ENCODE measurements at places on chromosomes 12 and 14. TPM values are rescaled to one million over a fixed set of nuclear protein-coding genes. Genes with fewer than 3 reads are reported as not detected.

- no peak for DNase-seq
Observed at GRCh38 chr12:66387117-66387516, 84.8 kb downstream of the HELB start.

GRCh38 chr12:65787056-65787865 is 37.0 kb upstream of the HMGA2 start:
- DNase-seq: no peak

- DNase-seq: no peak
Observed at GRCh38 chr14:93096691-93097322, 18.9 kb downstream of the ITPK1 start.

Gene HCAR3
- total RNA-seq: not detected

Gene SLCO1B1
- total RNA-seq: not detected

DNA sequence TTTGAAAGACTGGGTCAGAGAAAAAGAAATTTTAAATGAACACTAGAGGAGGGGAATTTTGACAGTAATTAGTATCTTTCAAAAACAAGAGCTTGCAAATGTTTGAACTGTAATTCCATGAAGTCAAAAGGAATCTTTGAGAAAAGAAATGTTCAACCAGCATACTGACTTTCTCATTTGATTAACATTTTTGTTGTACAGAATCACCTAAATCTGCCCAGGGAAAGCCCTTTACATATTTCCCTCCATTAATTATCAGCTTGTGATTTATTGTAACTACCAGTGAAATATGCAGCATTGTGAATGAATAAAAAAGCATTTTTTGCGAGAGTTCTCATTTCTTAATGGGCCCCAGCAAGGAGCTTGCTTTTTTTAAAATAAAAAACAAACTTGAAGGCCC is 61.2 kb upstream of the CCDC91 start:
- DNase-seq: no peak

DNA sequence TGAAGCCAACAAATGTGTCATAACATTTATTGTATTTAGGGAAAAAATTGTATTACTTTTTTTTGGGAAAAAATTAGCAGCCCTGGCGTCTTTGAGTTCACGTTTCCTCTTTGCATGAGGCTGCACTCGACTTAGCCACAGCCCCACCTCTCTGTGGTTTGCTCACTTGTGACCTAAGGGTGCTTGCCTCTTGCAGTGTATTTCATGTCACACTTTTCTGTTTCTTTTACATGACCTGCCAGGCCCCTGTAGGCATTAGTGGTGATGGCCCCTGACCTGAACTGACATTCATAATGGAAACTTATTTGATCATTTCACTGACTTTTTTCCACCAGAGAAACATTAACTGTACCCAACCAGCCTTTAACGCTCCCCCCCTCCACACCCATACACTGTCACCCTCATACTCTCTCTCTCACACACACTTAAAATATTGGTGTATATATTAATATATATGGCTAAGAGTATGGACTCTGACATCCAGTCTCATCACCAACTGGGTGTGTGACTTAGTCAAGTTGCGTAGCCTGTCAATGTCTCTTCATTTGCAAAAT is 122.9 kb downstream of the PRKCH start:
- DNase-seq: no peak

- no peak for DNase-seq
Observed at GRCh38 chr12:107584563-107584962, 101.0 kb upstream of the PWP1 start.

DNA sequence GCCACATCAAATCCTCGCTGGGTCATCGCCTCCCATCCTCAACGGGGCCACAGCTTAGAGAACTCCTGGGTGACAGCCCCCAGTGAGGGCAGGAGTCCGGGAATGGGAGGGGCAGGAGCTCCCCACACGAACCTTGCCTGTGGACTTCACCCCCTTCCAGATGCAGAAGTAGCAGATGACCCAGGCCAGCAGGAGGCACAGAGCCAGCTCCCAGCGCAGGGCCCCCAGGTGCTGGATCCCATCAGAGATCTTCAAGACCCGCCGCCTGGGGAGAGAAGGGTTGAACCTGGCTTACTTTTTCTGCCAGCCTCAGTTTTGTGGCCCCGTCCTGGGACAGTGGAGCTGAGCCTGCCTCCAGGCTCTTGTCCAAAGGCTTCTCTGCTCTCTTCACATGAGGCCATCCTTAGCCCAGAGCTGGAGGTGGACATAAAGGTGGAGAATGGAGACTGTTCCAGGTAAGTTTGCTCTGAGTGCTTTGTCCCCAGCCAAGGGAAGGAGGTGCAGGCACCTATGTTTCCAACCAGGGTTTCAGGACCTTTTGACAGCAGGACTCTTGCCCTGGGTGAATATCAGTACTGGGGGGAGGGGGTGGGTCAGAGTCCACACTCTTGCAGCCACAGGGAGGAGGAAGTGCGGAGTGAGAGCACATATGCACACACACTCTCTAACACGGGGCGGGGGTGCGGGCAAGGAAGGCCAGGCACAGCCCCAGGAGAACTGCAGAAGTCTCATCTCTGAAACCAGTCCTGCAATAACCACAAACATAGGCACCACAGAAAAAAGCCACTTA is 23.3 kb upstream of the SLC6A12 start:
- no peak for DNase-seq

GRCh38 chr12:26690601-26691000 is 142.4 kb downstream of the ITPR2 start:
- no peak for DNase-seq

- DNase-seq: no peak
Observed at GRCh38 chr14:75066691-75067090, 2.8 kb upstream of the ZC2HC1C start.

DNA sequence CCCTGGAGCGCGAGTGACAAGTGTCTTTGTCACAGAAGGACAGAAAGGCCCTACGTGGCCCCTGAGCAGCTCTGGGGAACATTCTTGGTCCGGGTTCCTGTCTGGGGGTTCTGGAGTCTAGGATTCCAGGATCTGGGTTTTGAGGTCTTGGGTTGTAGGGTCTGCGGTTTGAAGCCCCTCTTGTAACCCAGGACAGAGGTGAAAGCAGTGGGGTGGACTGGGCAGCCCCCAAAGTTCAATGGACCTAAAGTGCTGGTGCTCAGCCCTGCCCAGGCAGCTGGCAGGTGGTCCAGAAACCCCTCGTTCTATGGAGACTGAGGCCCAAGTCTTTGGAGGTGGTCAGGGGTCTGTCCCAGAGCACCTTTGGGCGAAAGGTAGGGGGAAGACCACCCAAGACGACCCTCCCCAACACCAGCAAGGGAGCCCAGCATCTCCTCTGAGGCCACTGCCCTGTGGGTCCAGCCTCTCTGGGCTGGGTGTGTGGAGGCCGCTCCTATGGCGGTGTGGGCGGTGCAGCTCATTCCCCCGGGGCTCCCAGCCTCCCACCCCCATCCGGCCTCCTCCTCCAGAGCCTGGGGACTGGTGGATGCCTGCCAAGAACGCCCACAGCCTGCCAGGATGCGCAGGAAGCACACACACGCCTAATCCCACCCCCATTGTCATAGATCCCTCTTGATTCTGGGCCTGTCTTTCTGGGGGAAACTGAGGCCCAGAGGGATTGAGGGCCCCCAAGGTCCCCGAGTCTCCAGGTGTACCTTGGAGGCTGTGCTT is 30.2 kb upstream of the ANKRD9 start:
- peak; percentile 73 for DNase-seq

DNA sequence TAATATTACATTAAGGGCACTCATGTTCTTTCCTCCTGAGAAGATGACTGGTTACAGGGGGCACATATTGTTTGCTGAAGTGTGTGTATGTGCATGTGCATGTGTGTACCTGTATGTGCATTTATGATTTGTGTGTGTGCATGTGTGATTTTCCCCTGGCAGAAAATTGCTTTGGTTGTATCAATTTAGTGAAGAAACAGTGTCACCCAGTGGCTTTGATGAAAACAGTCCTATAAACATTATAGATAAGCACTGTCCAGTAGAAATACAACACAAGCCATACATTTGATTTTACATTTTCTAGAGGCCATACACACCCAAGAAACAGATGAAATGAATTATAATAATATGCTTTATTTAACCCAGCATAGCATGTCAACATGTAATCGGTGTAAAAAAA is 8.6 kb downstream of the PDE3A start:
- DNase-seq: no peak

DNA sequence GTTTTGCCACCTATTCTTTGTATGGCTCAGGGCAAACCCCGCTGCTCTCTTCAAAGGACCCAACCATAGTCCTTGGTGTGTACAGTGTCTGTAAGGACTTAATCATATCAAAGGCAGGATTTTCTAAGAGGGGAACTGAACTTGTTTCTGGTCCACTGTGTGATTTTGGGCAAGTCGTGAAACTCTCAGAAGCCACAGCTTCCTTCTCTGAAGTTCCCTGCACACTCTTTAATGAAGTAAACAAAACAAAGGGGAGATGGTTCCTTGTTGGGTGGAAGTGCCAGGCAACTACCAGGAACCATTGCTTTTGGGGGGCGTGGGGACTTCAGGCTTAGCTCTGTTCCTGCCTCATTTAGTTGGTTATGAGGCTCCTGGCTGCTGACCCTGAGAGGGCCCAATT is 152.4 kb downstream of the VRK1 start:
- DNase-seq: no peak

Gene GLT8D2
- 7.7 TPM for total RNA-seq

DNA sequence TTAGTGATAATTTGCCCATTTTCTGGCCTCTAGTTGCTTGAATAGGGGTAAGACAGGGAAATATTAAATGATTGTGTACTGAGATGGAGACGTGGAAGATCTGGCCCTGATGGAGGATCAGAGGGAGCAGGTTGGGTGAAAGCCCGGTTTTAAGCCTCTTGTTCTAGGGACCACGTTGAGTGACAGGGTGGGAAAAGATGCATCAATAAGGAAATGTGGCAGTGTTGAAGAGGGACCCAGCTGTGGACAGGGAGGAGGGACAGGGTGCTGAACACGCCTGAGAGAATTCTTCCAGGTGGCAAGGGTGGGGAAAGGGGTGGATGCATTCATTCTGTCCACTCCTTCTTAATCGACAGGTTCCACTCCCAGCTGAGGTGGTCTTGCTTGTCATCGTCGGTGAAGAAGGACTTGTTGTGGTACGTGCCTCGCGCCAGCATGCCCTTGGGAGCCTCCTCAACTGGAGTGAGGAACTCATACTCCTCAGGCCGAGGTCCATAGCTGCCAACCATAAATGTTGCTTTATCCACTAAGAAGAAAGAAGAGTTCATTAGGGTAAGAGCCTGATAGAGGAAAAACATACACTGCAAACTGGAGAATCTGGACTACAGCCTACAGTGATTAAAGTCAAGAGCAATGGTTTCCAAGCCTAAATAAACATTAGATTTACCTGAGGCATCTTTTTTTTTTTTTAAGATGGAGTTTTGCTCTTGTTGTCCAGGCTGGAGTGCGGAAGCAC is 4.0 kb upstream of the ERP27 start:
- DNase-seq: no peak

GRCh38 chr12:45863332-45863731 is 127.0 kb downstream of the SCAF11 start:
- DNase-seq: no peak

Data from kidney (tissue), 22 donors.